Amniotic stem cell (primary cell): ENCODE measurements at places on chromosomes 3 and 15.

DNA sequence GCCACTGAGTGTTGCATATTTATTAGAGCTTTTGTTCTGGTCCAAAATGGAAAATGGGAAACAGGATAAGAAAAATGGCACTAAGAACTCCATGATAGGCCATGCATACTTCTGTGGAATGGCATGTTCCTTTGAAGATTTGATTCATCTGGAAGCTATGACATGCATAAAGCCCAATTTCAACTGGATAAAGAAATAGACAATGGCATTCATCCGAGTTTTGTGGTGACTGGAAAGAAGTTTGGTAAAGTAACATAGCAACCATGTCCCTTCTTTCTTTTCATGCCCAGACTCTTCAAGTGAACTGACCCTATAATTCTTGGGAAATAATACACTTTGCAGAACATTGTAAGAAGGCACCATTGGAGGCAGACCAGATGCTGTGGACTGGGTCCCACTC is 368.4 kb upstream of the IL12A start:
- no peak for DNase-seq

DNA sequence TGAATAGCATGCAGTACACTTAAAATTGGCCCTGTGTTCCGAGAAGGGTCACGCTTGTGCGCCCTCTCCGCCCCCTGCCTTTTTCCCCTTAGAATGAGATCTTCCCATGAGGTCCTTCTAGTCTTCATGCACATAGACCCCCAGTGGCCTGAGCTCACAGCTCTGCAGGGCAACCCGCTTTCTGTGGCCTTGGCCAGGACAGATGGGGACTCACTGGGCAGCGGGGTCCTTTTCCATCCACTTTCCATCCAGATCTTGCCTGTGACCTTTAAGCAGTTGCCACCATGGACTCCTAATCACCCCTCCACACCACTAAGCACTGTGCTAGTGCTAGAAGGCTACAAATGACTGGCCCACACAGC is 244.4 kb downstream of the UACA start:
- DNase-seq = no peak

DNA sequence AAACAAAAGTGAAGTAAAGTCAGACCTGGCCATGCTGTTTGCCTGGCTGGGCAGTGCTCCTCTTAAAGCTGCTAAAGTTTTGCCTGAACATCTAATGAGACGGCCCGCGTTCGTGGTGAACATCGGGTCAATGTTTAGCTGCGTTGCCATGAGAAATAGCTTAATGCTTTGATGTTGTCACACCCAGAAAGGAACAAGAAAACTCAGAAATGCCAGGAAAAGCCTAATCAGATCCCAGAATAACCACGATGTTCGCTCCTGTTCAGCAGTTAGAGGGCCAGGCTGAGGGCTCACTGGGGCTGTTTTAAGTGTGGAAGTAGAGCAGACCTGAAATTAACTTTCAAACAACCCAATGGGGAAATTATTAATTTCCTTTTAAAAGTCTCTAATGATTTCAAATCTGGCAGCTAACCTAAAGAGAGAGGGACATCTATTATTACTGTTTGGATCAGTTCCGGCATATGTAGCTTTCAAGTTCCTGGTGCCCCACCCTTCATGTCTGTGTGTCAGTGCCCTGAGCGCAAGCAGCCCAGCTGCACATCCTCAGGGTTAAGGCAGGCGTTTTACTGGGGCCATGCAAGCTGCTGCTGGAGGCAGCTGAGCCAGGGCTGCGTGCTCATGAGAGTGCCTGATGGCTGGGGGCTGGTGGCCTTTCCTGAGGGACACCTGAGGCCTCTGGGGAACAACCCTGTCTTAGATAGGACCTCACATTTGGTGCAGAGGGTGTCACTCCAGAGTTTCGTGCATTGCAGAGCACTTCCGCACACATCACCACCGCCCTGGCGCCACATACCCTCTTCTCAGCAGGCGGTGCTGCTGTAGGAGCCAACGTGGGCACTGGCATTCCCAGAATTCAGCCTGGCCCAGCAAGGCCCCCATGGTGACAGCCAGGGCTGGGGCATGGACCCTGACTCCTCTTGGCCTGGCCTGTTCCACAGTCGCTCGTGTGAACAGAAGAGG is 76.6 kb downstream of the LRRK1 start:
- no peak for DNase-seq

GRCh38 chr3:32359766-32360492 is 31.7 kb upstream of the CMTM7 start:
- no peak for DNase-seq

DNA sequence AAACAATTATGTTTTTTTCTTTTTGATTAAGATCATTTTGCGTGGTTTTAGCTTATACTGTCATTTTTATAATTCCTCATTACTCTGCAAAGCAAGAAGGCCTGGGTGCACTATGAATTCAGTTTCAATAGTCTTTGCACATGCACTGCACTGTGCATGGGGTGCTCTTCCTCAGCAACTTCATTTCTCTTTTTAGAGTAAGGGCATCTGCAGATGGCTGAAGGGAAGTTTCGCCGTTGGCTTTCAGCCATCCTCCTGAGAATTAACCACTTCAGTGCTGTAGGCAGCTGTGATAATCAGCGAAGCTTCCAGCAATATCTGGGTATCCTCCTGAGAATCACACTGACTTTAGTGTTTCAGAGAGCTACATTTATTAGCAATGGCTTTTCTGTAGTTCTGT is 284.8 kb downstream of the GBE1 start:
- no peak for DNase-seq

DNA sequence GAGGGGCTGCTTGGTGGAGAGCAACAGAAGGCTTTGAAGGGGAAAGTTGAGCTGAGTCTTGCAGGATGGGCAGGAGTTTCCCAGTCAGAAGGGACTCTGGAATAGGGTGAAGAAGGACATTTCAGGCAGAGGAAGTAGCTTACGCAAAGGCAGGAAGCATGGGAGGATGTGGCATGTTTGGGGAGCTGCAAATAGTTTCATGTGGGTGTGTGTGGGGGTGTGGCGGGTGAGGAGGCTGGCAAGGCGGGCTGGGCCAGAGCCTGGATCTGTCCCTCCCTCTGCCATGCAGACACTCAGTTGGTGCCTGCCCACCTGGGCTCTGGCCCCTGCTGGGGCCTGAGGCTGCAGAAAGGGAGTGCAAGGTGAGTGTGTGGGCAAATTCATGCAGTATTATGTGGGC is 10.4 kb downstream of the TEX264 start:
- no peak for DNase-seq

DNA sequence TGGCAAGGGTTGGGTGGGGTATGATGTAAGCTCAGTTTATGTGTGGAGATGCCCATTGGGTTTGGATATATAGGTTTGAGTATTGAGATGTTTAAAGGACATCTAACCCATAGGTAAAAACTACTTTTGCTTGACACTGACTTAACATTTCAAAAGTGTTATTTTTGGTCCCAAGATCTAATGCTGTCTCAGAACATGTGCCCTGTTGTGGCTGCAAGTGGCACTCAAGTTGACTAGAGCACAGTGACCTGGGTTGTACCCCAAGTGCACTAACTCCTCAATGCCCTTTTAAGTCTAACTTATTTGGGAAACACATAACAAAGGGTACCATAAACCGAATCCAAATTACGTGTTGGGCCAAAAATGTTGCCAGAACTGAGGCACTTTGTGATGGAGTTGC is 56.5 kb upstream of the CCR4 start:
- DNase-seq = no peak

GRCh38 chr3:119731560-119732343 is 28.9 kb downstream of the CFAP91 start:
- no peak for DNase-seq

DNA sequence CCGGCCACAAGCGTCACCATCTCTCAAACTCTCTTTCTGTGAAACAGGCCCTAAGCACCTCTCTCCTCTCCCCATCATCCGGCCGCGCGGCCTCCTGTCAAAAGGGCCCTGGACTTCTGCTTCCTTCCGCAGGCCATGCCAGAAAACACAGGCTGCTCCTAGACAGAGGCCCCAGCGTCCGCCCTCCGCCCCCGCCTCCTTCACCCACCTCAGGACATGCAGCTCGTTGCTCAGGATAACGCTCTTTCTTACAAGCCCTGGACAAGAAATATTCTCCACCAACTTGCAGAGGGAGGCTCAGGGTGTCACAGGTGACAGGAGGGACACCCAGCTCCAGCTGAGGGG is 212.0 kb downstream of the XXYLT1 start:
- no peak for DNase-seq

DNA sequence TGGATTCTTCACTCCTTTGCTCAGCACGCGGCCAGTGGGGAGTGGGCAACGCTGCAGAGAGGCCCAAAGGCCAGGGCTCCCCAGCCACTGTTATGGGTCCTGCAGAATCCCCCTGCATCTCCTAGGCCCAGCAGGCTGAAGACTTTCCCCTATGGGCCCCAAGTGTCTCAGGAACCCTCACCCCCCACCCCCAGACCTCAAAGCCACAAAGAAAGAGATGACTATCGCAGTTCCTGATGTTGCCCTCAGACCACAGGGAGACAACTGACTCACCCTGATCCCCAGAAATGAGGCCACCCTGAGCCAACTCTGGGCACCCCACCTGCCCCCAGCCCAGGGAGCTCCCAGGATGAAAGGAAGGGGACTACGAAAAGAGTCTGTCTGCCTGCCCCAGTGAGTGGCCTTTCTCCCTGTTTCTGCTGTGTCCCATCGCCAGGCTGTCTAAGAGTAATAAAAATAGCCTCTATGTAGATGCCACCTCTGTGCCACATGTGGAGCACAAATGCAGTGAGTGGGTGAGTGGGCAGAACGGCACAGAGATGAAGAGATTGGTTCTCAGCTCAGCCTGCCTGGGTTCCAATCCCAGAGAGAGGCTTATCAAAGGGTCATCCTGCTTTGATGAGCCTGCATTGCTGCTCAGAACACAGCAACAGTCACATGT is 283.0 kb downstream of the UACA start:
- DNase-seq = no peak

- DNase-seq = no peak
Measured at GRCh38 chr3:151578495-151578894, 117.6 kb upstream of the IGSF10 start.

GRCh38 chr15:91110407-91110806 is 10.3 kb downstream of the SV2B start:
- DNase-seq = no peak

DNA sequence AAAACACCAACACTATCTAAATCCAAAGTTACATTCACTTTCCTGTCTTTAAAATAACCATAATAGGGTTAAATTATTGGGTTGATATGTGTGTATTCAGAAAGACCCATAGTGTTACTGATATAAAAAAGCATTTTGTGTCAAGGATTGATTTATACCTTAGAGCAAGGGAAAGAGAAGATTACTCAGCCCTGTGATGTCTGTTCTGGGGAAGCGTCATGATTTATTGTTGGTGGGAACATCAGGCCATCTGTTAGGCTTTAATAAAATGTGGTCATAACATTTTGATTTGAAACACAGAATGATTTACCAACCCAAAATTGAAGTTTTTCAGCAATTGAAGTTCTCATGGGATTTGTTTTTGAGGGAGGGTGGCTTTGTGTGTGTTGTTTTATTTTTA is 33.2 kb downstream of the SIDT1 start:
- no peak for DNase-seq

- no peak for DNase-seq
Measured at GRCh38 chr15:55750706-55751105, 7.8 kb upstream of the PRTG start.

GRCh38 chr3:193814166-193814892 is 221.3 kb downstream of the OPA1 start:
- DNase-seq = no peak

GRCh38 chr3:142282503-142282902 is 57.1 kb upstream of the GK5 start:
- no peak for DNase-seq

DNA sequence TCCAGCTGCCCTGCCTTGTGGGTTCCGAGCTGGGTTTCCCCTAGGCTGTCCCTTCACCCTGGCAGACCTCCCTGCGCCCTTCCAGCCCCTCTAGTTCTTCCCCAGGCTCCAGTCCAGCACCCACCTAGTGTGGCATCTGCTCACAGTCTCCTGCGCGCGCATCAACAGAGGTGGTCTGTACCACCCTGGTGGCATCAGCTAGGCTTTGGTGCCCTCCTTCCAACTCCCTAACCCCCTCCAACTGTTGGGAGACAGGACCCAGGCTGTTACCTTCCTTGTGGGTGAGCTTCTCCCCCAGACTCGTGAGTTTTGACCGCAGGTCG is 8.0 kb downstream of the CALML4 start:
- DNase-seq = no peak

DNA sequence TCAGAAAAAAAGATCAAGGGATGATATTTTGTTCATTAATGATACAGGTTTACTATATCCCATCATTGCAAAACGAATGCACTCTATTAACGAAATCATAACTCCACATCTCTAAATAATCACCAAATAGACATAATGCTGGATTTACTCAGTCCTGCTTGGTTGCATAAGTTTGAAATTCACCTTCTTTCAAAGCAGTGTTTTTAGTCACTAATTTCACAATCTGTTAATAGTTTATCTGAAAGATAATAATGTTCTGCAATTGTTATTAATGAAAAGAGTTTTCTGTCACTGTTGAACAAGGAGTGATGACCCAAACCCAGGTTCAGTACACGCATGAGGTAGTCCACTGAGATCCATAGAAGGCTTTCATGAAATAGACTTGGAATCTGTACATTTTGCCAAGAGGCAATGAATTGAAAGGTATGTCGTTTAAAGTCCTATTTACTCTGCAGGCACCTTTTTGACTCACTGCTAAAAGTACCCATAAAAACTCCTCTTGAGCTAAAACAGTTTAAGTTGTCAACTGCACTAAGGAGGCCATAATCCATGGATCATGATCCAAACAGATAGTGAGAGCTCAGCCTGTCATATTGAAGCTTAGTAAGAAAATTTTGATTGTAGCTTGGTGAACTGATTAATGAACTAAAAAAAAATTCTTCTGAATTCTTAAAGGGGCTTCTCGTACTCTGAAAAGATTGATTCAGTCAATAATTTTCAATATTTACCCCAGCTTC is 75.6 kb upstream of the MBNL1 start:
- DNase-seq = no peak

DNA sequence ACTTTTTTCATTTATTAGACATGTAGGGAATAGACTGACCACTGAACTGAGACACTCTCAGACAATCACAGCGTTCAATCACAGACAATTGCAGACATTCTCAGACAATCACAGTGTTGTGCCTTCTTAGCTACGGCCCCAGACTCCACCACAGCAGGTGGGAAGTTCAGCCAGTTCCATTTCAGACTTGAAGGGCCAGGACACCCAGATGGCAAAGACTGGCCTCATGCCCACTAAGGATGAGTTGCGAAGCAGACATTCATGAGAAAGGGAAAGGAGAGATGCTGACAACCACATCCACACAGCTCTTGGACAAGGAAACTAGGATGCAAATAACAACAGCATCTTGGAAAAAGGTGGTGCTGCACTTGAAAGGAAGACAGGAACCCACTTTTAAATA is 21.9 kb upstream of the ALDH1L1 start:
- DNase-seq = no peak

DNA sequence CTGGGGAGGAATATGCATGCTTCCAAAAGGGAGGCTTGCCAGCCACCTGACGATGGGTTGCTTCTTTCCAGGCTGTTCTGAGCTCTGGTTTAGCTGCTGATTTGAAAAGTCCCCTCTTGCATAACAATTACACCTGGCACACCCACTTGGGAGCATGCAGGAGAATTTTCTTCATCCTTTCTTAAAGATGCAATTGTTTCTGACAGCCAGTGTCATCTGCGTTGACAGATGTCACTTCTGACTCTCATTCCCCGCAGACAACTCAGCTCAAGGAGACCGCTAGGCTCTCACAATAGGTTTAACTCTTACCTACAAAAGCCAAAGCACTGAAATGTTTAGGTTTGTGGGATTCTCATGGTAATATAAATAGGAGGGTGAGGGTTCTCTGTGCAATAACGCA is 185.6 kb upstream of the SYNPR start:
- no peak for DNase-seq
